T follicular helper cell (primary cell): ENCODE measurements at places on chromosomes 12 and 14.

GRCh38 chr14:79091381-79091963 lies 921.3 kb downstream of the NRXN3 start:
- no peak for DNase-seq

- DNase-seq: no peak
Measured at GRCh38 chr12:85865890-85866289, 8.2 kb upstream of the NTS start.

GRCh38 chr14:78710963-78711362 lies 540.8 kb downstream of the NRXN3 start:
- no peak for DNase-seq

DNA sequence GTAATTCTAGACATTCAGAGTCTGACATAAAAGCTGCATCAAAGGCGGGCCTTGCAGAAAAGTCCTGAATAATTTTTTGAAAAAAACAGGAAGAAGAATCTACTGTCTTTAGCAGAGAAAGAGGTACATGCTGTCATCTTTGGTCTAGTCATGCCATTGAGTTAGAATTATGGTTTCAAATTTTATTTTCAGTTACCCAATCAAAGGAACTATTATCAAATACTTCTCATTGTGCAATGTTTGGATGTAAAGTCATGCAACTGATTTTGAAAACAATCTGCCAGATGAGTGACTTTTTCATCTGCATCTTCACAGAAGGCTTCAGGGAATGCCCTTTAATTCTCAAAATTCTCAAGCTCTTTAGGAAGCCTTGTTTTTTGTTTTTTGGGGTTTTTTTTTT lies 803.5 kb downstream of the FLRT2 start:
- no peak for DNase-seq

GRCh38 chr12:113088037-113088436 lies 31.5 kb downstream of the DTX1 start:
- no peak for DNase-seq

GRCh38 chr12:12265571-12266388 lies 1.1 kb downstream of the LRP6 start:
- DNase-seq: no peak

DNA sequence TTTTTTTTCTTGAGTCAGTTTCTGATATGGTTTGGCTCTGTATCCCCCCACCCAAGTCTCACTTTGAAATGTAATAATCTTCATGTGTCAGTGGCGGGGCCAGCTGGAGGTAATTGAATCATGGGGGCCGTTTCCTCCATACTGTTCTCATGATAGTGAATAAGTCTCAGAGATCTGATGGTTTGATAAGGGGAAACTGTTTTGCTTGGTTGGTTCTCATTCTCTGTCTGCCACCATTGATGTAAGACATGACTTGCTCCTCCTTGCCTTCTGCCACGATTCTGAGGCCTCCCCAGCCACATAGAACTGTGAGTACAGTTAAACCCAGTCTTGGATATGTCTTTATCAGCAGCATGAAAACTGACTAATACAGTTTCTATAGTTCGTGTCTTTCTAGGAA lies 42.9 kb downstream of the WNK1 start:
- DNase-seq: peak; percentile 25

GRCh38 chr12:3300833-3301401 lies 190.1 kb upstream of the PRMT8 start:
- no peak for DNase-seq

DNA sequence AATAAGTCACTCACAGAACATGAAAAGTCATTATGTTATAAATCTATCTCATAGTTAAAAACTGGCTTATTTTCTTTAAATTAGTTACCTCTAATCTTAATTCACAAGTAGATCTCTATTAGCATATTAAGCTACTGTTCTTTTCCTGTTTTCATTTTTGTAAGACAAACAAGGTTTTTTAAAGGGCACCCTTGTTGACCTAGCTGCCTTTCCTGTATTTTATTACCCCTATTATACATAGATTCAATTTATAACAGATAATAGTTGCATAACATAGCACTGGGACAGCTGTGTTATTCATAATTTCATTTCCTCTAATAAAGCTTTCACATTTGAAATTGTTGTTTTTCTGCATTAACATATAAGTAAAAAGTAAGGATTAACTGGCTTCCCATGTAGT lies 1500.7 kb upstream of the FLRT2 start:
- no peak for DNase-seq

DNA sequence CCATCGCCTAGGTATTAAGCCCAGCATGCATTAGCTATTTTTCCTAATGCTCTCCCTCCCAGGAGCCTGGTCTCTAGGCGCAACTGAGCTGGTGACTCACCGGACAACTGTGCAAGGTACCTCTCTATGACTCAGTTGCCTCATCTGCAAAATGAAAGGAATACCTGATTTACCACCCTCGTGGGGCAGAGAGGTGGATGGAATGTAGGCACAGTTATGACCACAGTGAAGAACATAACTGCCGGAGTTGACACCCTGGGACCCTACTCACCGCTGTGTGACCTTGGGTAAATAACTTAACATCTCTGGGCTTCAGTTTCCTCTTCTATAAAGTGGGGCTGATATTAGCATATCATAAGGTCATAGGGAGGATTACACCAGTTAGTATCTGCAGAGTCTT lies 22.6 kb downstream of the BCL11B start:
- no peak for DNase-seq

- DNase-seq: no peak
Measured at GRCh38 chr14:104721505-104722431, 2.3 kb upstream of the ADSS1 start.

DNA sequence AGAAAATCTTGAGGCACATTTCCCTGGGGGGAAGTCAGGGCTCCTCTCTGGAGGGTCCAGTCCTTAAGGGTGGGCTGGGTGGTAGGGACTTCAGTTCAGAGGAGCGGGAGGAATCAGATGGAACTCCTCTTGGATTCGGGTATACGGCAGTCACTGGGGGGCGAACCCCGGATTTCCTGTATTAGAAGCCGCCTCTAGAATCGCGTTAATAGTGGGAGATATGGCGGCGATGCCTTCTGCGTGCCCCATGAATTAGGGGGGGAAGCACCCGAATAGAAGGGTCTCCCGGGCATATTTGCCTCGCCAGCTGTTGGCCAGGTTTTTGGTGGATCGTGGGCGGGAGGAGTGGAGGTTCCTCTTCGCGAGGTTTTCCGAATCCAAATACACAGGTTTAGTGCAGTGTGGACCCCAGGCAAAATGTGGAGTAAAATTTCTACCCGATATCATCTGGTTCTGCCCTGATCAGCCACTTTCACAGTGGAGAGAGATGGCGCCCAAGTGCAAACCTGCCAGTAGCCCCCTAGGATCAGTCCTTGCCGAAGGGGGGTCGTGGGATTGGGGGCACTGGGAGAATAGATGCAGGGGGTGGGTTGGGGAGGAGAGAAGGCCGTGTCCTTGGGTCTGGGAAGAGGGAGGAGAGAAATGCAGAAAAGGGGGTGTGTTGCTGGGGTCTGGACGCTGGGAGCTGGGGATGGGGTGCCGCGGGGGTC lies 628 bp downstream of the MEG3 start:
- no peak for DNase-seq

- no peak for DNase-seq
Measured at GRCh38 chr14:105442834-105443233, 23.2 kb downstream of the MTA1 start.

GRCh38 chr14:86625637-86626036 lies 1095.7 kb downstream of the FLRT2 start:
- DNase-seq: no peak

DNA sequence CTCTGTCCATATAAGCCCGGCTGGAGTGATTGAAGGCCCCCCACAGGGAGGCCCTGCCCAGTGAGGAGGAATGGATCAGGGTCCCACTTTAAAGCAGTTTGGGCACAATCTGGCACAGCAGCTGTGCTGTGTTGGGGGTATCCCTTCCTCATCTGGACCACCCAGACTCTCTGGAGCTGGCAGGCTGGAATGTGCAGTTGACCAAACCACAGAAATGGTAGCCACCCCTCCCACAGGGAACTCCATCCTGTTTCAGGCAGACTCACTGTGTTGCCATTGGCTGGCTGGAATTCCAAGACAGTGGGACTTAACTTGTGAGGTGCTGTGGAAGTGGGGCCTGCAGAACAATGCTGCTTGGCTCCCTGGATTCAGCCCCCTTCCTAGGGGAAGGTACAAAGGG lies 53.5 kb upstream of the YARS2 start:
- no peak for DNase-seq

DNA sequence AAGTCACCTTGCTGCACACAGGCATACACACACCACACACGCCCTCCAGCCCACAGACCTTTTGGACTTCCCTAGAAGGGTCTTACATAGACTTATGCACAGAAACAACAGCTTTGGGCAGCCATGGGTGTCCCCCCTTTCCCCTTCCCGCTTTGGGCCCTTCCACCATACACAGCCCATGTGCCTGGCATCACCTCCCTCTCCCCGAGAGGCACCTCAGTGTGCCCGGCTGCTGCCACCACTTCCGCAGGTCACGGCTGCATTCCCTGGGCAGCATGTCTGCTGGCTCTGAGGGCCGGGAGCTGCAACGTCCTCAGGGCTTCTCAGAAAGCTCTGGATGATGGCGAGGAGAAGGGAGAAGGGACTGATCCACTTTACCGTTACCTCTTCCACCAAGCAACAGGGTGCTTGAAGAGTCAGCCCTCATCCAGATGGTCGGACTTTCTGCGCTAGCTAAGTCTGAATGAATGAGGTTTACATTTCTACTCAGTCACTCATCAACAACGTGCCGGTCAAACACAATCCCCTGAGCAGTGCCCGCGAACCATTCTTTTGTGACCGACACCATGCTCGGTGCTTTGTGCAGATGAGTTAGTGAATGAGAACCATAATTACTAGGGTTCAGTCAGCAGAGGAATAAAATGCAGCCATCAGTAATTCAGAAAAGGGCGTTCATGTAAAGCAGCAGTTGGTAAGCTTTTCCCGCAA lies 72.2 kb upstream of the BCL11B start:
- no peak for DNase-seq

GRCh38 chr12:26493656-26494055 lies 298.3 kb downstream of the SSPN start:
- DNase-seq: no peak

- no peak for DNase-seq
Measured at GRCh38 chr12:42946871-42947381, 357.4 kb upstream of the PRICKLE1 start.

DNA sequence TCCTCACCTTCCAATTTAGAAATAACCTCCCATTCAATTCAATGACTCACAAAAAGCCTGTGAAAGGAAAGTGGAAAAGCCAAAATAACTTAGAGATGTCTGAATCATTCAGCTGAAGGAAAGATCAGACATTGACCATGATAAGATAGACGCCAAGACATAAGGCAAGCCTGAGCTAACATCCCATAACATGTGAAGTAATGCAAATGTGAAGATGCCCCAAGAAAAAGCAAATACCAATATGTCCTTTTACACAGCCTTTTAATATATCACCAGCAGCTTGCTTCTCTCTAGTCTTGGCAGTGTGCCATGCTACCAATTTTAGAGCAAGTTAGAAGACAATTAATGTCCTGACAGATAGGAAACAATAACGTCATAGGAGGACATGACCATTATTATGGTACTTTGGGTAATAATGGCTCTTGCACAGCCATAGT lies 2.4 kb upstream of the NUMB start:
- DNase-seq: no peak

DNA sequence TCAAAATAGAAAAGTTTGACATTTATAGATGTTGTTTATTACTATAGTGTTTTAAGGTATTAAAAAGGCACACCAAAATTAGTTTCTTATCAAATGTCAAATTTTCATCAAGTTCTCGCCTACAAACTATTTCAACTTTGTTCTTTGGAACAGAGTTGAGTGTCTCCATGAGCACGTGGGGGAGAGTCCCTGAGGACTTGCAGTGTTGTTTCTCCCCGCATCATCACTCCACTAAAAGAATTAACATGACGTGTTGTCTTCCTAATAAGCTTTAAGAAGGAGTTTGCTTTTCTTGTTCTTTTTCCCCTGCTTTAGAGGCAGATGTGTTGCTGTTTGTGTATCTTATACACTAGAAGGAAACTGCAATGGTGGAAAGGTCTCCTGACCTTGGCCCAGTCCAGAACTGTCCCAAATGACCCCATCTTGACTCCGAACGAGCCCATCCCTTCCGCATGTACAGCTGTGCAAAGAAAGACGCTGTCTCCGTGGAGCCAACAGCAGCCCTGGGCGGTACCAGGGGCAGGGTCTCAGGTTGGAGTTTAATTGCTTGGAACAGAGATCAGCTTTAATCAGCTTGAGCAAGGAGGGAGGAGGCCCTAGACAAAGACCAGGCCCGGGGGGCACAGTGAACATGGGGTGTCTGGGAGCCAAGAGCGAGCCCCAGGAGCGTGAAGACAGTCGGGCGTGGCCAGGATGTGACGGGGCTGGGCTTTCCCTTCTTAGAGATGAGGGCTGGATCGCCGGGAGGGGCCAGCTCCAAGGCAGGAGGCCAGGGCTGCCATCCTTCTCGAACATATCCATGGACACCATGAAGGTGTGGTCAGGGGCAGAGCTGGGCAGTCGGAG lies 215.4 kb upstream of the RTL1 start:
- no peak for DNase-seq

DNA sequence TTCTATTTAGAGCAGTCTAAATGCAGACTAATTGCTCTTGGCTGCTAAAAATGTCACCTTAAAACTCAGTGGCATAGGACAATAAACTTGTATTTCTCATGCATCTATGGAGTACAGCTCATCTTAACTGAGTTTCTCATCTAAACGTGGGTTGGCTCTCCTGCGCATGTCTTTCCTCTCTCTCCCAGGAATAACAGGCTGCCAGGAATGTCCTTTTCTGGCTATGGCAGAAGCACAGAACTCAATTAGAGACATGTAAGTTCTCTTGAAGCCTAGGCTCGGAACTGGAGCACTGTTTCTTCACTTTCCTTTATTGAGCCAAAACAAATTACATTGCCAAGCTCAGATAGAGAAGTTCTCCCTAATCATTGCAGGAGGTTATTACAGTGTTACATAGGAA lies 722.3 kb upstream of the FLRT2 start:
- DNase-seq: no peak

DNA sequence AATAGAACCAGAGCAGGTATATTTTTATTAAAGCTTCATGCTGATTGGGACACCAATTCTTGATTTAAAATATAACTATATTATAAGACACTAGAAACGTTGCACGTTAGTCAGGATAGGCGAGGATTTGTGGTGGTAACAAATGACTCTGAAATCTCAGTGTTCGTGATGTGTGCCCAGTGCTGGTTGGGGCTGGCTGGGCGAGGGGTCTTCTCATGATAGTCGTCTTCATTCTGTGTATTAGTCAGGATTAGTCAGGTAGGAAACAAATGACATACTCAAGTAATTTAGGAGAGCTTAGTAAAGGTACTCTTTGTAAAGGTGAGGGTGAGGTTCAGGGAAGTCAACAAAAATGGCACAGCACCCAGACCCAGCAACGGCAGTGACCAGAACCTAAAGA lies 73.9 kb upstream of the HIF1A start:
- DNase-seq: no peak
